Stimulated activated CD8-positive, alpha-beta memory T cell treated with anti-CD3 and anti-CD28 coated beads, Interleukin-4, amount 100 ng/mL, for 4 hours (primary cell): ENCODE measurements at places on chromosomes 2 and 18.

DNA sequence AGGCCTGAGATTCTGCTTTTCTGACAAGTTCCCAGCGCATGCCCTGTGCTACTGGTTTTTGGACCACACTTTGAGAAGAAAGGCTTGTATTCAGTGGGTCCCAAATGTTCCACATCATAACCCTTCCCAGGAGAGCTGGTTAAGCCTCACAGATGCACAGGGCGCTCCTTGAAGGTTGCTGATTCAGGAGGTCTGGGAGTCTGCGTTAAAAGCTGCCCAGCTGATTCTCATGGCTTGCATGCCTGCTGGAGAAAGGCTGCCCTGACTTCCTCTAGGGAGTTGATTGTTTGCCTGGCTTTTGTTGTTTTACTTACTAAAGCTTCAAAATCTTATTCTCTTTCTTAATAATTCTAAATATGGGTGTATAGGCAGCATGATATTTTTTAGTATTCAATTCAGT is 20.7 kb downstream of the CRYGD start:
- no peak for DNase-seq

- no peak for DNase-seq
Measured at GRCh38 chr2:181169503-181169902, 189.1 kb downstream of the UBE2E3 start.

- DNase-seq = no peak
Measured at GRCh38 chr2:13156916-13157315, 440.2 kb downstream of the TRIB2 start.

GRCh38 chr2:160513120-160513519 is 19.5 kb upstream of the RBMS1 start:
- DNase-seq = no peak

DNA sequence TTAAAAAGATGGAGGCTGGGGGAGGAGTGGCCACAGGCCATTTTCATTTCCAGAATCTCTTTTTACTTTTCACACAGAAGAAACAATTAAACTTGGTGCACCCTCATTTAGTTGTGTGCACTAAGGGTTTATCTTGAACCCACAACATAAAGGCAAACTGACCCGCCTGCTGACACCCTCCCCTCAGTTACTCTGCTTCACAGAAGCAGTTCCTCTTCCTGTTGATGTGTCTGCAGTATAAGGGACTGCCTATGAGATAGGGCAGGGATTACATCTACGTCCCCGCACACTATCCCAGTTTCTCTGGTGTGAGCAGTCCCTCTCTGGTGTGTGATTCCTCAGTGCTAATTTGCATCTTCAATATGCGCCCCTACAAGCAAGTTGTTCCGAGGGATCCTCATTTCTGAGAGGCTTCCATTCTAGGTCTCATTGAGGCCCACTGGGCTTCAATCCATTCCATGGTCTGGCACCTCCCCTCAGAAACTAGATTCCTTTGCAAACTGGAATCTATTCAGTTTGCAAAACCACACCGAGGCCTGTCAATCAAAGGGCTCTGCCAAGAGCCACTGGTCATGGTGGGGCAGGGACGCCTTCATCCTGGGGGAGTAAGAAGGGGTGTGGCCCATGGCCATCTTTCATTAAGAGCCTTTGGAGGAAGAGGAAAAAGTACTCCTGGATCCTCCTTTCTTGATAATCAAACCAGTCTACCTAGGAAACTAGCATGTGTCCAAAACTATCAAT is 12.3 kb downstream of the CREG2 start:
- no peak for DNase-seq

DNA sequence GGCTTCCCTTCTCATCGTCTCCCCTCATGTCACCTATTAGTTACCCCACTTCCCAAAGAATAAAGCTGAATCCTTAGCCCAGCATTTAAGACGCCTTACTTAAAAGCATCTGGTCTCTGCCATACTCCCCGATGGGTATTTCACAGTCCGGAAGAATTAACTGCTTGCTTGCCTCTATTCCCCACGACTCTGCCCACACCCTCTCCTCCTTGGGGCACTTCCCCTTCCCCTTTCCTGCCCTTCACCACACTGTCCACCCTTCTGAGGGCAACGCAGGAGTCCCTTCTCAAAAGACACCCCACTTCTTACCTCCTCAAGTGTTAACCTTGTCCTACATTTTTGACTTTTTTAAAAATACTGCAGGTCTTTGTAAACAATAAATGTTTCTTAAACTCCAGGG is 60.1 kb upstream of the RMP24 start:
- no peak for DNase-seq
